Activated CD8-positive, alpha-beta memory T cell treated with anti-CD3 and anti-CD28 coated beads for 24 hours (primary cell): ENCODE measurements at places on chromosomes 7 and 10.

DNA sequence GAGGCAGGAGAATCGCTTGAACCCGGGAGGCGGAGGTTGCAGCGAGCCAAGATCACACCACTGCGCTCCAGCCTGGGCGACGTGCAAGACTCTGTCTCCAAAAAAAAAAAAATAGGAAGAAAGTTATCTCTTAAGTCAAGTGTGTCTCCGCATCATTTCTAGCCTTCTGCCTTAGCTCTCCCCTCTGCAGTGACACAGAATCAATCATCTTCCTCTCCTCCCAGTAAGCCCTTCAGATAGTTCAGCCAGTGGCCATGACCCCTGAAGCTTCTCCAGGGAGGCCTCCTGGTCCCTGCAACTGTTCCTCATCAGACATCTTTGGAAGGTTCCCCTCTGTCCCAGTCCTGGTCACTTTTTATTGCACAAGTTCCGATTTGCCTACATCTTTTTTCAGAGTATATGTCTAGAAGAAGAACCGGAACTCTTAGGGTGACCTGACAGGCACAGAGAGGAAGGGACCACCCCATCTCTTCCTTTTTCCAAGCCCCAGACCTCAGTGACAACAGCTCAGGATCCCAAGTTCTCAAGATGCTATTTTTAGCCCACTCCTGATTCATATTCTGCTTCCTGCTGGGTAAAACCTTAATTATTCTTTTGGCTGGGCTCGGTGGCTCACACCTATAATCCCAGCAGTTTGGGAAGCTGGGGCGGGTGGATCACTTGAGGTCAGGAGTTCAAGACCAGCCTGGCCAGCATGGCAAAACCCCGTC, 6.6 kb upstream of the RHBDD2 start:
- no peak for DNase-seq

DNA sequence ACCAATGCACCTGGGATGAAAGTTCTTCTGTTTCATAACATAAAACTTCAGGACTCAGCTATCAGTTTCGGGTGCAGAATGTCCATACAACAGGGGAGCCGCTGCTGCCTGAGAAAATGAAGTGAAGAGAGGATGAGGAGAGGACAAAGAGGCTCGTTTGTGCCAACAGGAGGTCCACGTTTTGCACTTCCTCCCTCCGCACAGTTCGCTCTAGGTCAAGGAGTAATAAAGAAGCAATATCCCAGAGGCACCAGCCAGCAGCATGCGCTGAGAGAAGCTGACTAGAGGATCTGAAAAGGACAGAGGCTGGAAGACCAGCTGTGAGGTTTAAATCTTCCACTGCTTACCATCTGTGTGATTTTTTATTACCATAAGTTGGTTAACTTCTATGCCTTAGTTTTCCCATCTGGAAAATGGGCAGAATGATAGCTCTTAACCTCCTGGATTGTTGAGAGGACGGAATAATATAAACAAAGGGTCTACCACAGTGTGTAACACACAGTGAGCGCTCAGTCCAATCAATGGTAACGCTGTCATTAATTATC, 709 bp downstream of the GPAM start:
- DNase-seq: no peak

- no peak for DNase-seq
These were observed 52.8 kb downstream of the CPEB3 start for GRCh38 chr10:92238054-92238585.

GRCh38 chr7:40598915-40599314, 464.1 kb downstream of the SUGCT start:
- no peak for DNase-seq

DNA sequence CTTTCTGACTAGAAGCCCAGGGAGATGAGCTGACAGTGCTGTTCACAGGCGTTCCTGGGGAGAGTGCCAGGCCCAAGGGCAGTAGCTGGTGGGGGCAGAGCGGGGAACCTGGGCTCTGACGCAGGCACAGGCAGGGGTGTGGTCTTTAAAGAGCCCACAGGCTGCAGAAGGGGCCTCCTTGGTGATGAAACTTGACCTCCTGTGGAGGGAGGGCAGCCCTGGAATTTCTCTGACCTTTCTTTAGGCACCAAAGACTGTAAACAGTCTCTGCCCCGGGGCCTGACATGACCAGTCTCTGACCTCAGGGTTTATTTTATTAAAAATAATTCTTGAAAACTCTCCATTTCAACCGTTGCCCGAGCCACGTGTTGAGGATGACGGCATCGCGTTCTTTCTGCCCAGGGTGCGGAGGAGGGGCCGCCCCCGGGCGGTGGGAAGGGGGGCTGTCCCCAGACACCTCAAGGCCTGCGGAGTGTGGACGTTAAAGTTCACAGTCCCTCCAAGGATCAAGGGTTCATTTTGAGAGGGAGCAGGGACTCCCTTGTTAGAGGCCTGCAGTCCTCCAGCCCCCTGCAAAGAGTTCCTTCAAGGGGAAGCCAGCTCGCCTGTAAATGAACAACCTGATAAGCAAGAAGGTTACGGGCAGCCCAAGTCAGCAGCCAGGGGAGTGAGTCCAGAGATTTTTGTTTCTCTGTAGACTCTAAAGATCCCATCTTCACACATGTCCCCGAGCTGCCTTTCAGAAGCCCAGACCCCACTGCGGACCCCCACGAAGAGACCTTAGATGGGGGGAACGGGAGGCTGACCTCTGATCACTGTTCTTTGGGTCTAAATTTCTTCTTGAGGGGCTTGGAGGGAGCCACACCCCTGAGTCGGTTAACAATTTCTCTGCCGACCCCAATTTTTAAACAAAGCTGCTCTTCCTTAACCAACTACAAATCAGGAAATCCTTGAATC, 128.9 kb downstream of the VIPR2 start:
- no peak for DNase-seq

DNA sequence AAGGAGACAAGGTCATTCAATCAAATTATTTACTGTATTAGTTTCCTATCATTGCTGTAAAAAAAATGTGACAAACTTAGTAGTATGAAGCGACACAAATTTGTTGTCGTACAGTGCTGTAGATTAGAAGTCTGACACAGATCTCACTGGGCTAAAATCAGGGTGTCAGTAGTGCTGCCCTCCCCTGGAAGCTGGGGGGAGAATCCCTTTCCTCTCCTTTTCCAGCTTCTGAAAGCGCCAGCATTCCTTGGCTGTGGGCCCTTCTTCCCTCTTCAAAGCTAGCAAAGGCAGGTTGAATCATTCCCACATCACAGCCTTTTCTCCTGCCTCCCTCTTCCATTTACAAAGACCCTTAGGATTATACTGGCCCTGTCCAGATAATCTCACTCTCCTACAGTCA, 28.0 kb downstream of the VPS41 start:
- no peak for DNase-seq

DNA sequence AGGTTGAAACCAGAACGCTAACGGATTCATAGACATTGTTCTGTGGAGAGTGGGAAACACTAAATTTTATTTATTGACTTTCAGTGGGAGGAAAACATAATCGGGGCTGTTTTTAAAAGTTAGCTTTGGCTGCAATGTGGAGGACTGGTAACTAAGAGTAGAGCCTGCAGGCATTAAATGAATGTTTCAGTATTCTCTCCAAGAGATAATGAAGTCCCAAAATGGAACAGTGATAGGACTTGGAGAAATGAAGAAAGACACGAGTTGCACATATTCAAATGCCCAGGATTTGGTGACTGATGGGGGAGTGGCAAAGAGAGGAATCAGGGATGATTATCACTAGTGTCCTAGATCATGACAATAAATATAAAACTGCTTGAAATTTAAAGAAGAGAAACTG, 359.8 kb upstream of the LRRTM3 start:
- DNase-seq: no peak

DNA sequence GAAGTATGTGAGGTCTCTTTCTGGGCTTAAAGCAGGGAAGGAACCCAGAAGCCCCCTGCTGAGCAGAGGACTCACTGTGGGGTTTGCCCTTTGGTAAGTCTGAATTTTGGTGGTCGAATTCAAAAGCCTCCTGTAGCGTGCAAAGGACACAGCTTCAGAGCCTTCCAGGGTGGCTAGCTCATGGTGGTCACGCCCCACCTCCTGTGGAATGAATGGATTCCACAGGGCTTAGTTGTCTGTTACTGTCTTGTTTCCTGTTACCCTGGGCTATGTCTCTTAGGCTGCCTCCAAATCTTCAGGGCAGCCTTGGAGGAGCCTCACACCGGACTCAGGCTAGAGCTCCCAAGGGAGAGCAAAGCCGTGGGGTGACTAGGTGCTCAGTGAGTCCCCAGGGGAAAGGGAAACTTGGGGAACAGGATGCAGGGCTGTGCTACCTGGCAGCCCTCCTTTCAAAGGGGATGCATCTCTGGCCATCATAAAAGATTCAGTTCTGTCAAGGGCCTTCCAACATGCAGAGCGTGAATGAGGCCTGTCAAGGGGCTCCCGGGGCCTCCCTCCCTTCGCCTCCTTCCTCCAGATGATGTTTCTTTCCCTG, 211.7 kb downstream of the CCSER2 start:
- peak; percentile 61 for DNase-seq

- no peak for DNase-seq
These were observed 82.0 kb downstream of the BMS1 start for GRCh38 chr10:42864575-42864974.

DNA sequence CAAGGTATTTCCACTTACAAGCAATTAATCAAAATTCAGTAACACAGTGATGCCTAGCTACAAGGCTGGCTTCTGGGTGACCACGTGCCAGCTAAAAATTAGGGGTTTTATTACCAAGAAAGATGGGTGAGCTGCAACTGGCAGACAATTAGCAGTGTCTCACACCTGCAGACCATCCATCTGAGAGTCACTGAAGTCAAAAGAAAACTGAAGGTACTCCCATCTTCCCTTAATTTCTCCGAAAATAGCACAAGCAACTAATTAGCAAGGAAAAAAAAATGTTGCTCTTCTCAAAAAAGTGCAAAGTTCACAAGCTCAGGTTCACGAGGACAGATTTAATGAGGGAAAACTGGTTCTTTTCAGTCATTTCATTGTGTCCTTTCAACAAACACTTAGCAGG, 28.4 kb downstream of the RSU1 start:
- DNase-seq: no peak

DNA sequence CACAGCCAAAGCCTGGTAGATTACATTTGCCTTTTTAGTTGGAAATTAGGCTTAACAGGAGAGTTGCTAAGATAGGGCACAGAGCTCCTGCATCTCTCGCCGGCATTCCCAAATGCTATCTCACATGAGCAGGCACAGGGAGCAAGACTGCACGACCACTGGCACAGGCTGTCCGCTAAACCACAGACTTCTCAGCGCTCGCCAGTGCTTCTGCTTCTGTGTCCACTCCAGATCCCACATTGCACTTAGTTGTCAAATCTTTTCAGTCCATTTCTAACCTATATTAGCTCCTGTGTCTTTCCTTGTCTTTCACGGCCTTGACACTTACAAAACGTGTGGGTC, 138.9 kb downstream of the EGFR start:
- no peak for DNase-seq

DNA sequence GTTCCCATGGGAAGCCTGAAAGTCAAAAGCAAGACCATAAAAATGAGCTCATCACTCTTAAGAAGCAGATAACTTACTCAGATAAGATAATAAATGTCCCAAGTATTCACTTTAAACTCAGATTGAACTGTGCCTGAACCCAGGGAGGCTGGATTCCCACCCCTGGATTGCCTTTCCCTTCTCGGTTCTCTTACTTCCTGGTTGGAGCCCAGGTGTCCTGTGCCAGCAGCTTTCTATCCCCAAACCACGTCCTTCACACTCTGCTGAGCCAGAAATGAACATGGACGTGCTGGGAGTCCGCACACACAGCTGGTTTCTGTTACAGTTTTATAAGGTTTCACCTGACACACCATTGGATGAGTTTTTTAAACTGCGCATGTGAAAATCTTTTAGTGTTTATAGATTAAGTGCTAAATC, 636.2 kb upstream of the IGFBP3 start:
- DNase-seq: no peak

DNA sequence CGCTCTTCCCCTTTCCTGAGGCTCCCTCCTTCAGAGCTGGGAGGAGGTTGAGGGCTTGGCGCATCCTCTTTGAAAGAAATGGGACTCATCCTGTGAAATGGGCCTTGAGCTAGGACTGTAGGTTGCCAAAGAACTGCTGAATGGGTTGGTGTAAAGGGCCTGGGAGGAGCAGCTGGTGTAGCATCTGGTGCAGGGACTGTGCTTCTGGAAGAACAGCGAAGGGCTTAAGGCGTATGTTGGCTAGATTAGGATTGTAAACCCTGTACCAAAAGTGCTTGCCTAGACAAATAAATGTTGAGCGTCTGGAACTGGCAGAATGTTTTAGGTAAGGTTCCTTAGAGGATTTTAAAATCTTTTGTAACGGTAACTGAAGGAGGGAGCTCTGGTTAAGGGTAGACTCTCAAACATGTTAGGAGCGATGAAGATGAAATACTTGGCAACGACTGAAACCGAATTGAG, 563 bp downstream of the STAM start:
- no peak for DNase-seq

GRCh38 chr7:36749282-36749960, 25.1 kb upstream of the AOAH start:
- DNase-seq: no peak

- no peak for DNase-seq
These were observed 203.4 kb downstream of the RAPGEF5 start for GRCh38 chr7:22153432-22154142.

GRCh38 chr7:132134814-132135445, 441.3 kb downstream of the PLXNA4 start:
- no peak for DNase-seq

GRCh38 chr10:106761906-106762305, 402.6 kb downstream of the SORCS1 start:
- DNase-seq: no peak

DNA sequence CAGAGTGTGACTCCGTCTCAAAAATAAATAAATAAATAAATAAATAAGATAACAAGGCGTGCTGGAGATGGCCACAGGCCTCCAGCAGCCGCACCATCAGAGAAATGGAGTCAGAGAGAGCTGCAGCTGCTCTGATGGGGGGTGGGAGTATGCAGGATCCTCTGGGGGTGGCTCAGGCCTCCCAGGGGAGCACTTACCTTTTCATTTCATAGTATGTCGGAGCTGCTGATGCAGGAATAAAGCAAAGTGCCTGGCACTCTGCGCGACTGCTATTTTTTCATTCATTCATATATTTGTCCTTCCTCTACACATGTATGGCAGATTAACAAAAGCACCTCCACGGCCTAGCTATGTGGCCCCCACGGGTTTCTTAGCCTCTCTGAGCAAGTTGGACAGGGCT, 175.9 kb downstream of the CUX1 start:
- no peak for DNase-seq

GRCh38 chr7:68943786-68944185, 654.5 kb upstream of the AUTS2 start:
- DNase-seq: no peak
